ENCODE measurements at places on chromosomes 3 and 15.

DNA sequence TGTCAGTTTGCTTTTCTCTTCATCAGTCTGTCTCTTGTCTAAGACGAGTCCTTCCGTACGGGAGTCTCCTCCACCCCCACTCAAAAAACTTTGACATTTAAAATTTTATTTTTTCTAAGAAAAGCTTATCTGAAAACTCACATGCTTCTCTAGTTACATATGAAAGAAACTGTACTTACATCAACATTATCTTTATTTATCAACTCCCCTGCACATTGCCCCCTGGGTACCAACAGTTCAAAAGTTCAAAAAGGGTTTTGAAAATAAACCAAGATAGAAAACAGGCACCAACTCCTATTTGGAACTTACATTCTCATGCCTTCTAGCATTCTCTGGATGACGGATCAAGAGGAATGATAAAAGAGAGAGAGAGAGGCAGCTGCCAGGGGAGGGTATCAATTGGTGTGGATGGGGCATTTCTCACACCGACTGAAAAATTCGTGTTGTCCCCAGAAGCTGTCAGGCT, 182.5 kb downstream of the FOXP1 start:
- no peak for DNase-seq

DNA sequence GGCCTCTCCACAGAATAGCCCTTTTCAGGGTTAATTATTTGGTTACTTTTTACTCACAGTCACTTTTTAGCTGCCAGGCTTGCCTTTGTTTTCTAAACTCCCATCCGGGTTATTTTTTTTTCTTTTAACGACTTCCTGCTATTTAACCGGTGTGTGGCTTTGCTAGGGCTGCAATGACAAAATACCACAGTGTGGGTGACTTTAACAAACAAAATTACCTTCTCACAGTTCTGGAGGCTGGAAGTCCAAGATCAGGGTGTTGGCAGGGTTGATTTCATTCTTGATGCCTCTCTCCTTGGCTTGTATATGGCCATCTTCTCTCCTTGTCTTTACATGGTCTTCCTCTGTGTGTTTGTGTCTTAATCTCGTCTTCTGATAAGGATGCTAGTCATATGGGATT, 91.5 kb downstream of the IL1RAP start:
- DNase-seq = no peak

DNA sequence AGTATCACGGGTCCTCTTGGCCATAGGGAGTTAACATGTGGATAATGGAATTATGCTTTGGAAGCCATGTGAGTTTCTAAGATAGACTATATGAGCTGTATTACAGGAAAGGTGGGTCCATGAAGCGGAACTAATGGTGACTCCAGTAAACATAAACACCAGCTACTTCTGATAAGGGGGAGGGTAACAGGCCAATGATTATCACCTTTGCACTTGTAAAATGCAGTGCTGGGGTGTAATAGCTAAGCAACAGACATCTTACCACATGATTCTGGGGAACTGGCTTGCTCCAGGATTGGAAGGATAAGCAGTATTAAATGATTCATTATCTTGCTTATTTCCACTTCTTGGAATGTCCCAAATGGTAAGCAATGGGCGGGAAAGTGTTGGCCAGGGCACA, 61.4 kb upstream of the CD47 start:
- DNase-seq = no peak

DNA sequence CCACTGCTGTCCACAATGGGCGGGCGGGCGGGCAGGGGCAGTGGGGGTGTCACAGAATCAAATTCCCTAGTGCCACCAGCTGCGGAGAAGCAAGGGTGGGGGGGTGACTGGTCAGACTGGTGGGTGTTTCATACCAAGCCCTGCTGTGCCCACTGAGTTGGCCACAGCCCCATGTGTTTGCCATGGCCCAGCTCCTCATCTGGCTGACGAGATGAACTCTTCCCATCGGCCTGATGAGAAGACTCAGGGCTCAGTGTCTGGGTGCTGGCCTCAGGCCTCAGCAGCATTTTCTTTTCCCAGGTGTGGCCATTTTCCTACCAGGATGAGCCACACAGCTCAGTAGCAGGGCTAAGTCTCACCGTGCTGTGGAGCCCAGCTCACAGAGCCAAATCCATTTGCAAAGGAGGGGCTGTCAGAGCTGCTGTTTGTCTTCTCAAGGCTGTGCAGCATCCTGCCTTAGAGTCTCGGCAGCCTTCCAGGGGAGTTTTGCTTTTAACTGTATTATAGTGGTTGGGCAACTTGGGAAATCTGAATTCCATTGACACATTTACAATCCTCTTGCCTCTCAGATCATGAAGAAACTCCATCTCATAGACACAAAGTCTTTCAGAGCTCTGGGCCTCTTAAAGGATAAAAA, 176.8 kb downstream of the ABHD5 start:
- no peak for DNase-seq

GRCh38 chr3:72474775-72475174, 373.5 kb downstream of the SHQ1 start:
- DNase-seq = no peak

GRCh38 chr3:58471025-58471887, 20.6 kb upstream of the KCTD6 start:
- peak; percentile 37 for DNase-seq

DNA sequence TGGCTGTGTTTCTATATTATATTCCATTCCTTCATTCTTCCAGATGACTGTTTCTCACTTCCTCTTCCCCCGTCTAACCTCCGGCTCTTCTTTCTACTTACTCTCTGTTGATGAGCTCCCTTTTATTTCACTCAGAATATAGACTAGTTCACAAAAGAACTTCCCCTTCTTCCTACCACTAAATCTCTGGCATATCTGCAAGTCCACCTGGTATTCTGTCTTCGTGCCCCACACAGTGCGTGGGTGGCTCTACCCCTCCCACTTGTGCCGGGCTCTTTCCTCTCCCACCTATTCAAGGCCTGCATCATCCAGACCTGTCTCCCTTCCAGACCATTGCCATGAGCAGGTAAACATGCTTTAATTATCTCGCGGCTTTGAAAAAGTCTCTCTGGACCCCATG, 73.0 kb downstream of the SCN10A start:
- DNase-seq = no peak

GRCh38 chr15:89024418-89024817, 63.8 kb upstream of the ABHD2 start:
- no peak for DNase-seq

- DNase-seq = no peak
Measured at GRCh38 chr3:149771652-149772271, 19.5 kb upstream of the COMMD2 start.

All from activated effector memory CD4-positive, alpha-beta T cell treated with Interleukin-2 at 50 U/mL for 16 hours (primary cell).